Breast epithelium (tissue), 4 donors: ENCODE measurements at places on chromosomes 5 and 9. TPM values are rescaled to one million over a fixed set of nuclear protein-coding genes. Genes with fewer than 3 reads are reported as not detected.

CA9 gene
- 5.0 TPM for total RNA-seq

CDK5RAP2 gene
- total RNA-seq, result 44.5 TPM

SAXO1 gene
- total RNA-seq, result 0.29 TPM

MEIKIN gene
- total RNA-seq, result not detected

CDKN2B gene
- 7.3 TPM for total RNA-seq

PARP8 gene
- 26.2 TPM for total RNA-seq

DNA sequence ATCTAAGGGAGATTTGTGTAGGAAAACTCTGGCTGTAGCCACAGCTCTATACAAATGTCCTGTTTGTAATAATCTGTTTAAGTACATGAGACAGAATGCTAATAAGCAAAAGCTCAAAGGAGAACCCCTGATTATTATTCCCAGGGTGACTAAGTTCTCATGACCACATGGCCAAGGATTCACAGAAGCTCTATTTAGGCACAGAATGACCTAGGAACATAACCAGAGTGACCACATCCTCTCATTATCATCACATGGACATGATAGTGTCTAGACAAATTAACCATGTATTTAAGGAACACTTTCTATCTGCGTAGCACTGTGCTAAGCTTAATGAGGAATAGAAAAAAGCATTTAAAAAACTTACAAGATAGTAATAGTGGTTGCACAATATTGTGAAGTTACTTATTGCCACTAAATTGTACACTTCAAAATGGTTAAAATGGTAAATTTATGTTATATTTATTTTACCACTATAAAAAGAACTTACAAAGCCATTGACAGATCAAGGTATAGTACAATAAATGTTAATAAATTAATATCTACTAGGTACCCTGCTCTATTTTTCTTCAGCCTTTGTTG, 56.3 kb downstream of the STX17 start:
- no peak for DNase-seq
- no peaks in the 10 kb centered on the region for H3K36me3 ChIP-seq
- H3K4me1 ChIP-seq, result no peaks in the 10 kb centered on the region
- H3K4me3 ChIP-seq, result no peak overlapping the region
- no peaks in the 10 kb centered on the region for H3K27me3 ChIP-seq
- no peak overlapping the region for H3K27ac ChIP-seq

DNA sequence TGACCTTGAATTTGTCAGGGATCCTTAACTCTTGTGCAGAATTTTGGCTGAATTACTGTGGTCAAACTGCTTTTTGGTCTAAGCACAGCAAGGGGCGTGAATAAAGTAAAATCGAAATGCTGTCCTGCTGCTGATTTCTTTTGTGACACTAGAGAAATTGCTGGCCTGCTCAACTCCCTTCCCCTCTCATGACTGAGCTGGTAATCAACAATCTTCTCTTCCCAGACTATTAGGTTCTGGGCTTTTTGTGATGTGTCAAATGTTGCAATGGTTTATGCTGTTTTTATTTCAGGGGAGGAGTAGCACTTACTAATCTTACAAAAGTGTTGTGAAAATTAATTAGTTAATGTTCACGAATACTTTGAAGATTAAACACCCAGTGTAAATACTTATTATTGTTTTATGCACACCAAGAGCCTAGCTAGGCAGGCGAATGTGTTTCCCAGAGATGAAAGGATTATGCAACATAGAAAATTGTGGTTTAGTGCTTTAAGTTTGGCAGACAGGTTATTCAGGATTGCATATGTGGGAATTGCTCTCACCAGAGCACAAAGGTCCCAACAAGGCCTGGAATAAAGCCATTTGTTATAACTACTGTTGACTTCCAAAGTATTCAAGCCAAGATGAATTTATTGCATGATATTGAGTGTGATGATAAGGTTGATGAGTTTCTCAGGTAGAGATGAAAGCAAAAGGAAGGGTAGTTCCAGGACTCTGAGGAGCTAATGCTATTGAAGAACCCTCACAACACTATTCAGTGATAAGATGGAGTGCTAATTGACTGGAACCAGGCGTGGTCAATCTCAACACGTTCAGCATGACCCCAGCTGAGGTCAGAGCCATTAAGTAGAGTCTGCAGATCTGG, 280.7 kb upstream of the ZNF608 start:
- no peak overlapping the region for H3K4me3 ChIP-seq
- H3K27ac ChIP-seq, result peak overlapping the region; percentile 29
- no peaks in the 10 kb centered on the region for H3K27me3 ChIP-seq
- DNase-seq, result no peak
- peaks cover 4% of the 10 kb centered on the region for H3K4me1 ChIP-seq
- no peaks in the 10 kb centered on the region for H3K36me3 ChIP-seq

- no peaks in the 10 kb centered on the region for H3K4me1 ChIP-seq
- DNase-seq, result no peak
- H3K4me3 ChIP-seq, result no peak overlapping the region
Measured at GRCh38 chr9:109894921-109895758, 115.1 kb downstream of the PALM2AKAP2 start.

- H3K4me3 ChIP-seq, result no peak overlapping the region
- H3K4me1 ChIP-seq, result no peaks in the 10 kb centered on the region
- DNase-seq, result no peak
Measured at GRCh38 chr5:19584131-19584530, 403.9 kb downstream of the CDH18 start.

GRCh38 chr9:125635888-125636287, 71.1 kb downstream of the MAPKAP1 start:
- no peaks in the 10 kb centered on the region for H3K27me3 ChIP-seq
- H3K27ac ChIP-seq, result no peak overlapping the region
- H3K4me3 ChIP-seq, result no peak overlapping the region
- no peaks in the 10 kb centered on the region for H3K36me3 ChIP-seq
- no peak for DNase-seq
- H3K4me1 ChIP-seq, result no peaks in the 10 kb centered on the region

DNA sequence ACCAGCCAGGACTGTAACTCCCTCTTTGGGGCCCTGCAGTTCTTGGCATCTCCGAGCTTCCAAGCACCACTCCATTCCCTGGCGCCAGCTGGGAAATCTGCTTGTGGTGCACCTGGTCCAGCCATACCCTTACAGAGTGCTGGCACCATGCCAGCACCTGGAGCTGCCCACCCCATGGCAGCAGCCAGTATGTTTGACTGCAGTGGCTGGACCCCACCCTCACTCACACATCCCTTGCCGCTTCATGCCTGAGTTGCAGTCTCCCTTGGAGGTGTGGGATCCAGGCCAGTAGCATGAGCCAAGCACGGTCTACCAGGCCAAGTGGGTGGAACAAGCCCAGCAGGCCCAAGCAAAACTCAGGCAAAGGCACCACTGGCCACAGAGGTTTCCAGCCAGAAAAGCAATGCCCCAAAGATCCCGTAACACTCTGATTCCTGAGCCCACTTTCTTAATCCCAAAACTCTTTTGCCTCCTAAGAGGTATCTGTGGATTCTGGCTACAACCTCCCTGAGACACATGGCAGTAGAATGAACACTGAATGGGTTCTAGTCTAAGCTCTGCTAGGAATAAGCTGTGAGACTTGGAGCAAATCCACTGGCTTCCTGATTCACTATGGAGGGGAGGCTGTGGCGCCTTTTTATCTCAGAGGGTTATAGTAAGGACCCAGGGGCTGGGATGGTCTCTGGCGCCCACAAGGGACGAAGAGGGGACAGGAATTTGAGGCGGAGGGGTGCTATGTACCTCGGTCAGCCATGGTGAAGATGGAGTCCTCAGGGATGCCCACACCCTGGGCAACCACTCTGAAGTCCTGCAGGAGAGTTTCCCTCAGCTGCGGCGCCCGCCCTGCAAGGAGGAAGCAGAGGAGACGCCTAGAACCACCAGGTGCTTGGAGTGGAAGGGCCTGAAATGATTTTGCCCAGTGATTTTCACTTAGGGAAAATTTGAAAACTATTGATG, 5.6 kb downstream of the AMBP start:
- no peak overlapping the region for H3K4me3 ChIP-seq
- H3K36me3 ChIP-seq, result no peaks in the 10 kb centered on the region
- no peak overlapping the region for H3K27ac ChIP-seq
- H3K27me3 ChIP-seq, result no peaks in the 10 kb centered on the region
- DNase-seq, result peak; percentile 59

- peak; percentile 7 for DNase-seq
- no peak overlapping the region for H3K4me3 ChIP-seq
- H3K4me1 ChIP-seq, result no peaks in the 10 kb centered on the region
- H3K27me3 ChIP-seq, result no peaks in the 10 kb centered on the region
Measured at GRCh38 chr9:127175319-127175715, 52.9 kb upstream of the ANGPTL2 start.

DNA sequence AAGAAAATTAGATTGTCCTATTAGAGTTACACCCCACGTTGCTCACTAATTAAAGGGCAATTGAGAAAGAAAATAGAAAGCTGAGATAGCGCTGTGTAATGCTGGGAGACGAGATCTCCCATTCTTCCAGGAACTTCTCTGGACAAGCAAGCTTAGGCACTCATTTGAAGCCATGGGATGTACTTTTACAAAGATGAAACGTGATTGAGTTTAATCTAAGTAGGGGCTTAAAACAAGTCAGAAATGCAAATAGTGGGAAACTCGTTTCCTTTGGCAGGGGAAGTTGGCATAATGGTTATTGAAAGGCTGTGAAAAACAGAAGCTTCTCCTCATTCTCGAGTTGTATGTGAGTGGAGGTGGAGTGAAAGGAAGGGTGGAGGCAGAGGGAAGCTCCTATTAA, 3.7 kb downstream of the PRDM6 start:
- no peak overlapping the region for H3K27ac ChIP-seq
- H3K27me3 ChIP-seq, result peaks cover 7% of the 10 kb centered on the region
- H3K36me3 ChIP-seq, result no peaks in the 10 kb centered on the region
- no peak for DNase-seq
- peaks cover 8% of the 10 kb centered on the region for H3K4me1 ChIP-seq

DNA sequence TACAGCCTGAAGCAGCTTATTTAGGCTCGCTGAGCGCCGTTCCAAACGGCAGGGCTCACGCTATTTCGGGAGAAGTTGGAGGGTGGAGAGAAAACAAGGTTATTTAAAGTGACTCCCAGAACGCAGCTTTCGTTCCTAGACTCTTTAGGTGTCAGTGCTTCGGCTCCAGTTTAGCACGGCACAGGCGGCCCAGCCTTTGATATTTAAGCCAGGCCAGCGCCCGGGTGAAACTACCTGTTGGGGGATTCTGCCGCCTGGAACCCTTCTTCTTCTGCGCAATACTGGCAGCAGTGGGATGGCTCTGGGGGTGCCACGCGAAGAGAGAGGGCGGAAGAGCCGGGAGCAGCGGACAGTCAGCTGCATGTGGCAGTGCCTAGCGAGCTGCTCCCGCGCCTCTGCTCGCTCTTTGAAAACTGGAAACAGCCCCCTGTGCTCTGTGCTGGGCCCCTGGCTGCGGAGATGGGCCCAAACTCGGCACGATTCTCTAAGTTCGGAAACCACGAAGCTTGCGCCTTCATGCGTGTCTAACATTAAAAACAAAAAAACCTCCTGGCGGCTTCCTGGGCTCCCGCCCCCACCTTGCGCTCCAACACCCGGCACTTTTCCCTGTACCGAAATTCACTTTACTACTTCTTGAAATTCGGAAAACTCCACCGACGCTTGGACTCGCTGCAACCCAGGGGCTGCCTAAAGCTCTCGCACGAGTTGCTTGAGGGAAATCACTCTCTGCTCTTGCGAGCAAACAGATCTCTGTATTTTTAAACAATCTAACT, 34.6 kb upstream of the NFIB start:
- no peak for DNase-seq
- H3K36me3 ChIP-seq, result no peaks in the 10 kb centered on the region
- H3K27ac ChIP-seq, result peak overlapping the region; percentile 95
- peaks cover 34% of the 10 kb centered on the region for H3K27me3 ChIP-seq
- peak overlapping the region; percentile 70 for H3K4me3 ChIP-seq
- no peaks in the 10 kb centered on the region for H3K4me1 ChIP-seq

- no peak overlapping the region for H3K4me3 ChIP-seq
- no peak overlapping the region for H3K27ac ChIP-seq
Measured at GRCh38 chr5:868428-869135, 17.8 kb upstream of the ZDHHC11 start.

DNA sequence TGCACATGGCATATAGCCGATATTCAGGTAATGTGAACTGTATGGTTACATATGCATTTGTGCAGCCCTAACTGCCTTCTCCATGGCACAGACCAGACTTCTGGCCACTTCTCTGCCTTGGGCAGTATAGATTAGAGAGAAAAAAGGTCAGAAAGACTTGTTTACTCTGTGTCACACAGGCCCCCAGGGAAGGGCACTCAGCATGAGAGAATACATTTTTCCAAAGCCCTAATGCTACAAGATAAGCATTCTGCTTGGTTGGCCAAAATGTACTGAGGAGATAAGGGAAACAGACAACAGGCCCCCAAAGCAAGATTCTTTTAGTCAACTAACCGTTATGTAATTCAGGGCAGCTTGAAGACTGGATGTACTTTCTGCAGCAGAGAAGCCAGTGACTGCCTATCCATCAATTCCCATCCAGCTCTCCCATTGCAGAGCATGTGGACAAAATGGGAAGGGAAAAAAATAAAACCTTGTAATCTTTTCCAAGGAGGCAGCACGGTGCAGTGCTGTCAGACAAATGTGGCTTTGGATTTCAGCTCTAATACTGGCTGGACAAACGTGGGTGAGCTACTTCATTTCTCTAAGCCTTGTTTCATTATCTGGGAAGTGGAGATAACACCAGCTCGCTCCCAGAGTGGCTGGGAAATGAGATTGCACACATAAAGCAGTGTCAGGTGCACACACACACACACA, 205.9 kb downstream of the NSG2 start:
- no peaks in the 10 kb centered on the region for H3K36me3 ChIP-seq
- H3K4me1 ChIP-seq, result no peaks in the 10 kb centered on the region
- no peak overlapping the region for H3K4me3 ChIP-seq
- no peaks in the 10 kb centered on the region for H3K27me3 ChIP-seq
- no peak overlapping the region for H3K27ac ChIP-seq
